ENCODE measurements at places on chromosomes 2 and 18.

GRCh38 chr18:70553936-70554260 lies 265.1 kb downstream of the SOCS6 start:
- no peak for DNase-seq

GRCh38 chr2:141259683-141260082 lies 871.1 kb downstream of the LRP1B start:
- no peak for DNase-seq

DNA sequence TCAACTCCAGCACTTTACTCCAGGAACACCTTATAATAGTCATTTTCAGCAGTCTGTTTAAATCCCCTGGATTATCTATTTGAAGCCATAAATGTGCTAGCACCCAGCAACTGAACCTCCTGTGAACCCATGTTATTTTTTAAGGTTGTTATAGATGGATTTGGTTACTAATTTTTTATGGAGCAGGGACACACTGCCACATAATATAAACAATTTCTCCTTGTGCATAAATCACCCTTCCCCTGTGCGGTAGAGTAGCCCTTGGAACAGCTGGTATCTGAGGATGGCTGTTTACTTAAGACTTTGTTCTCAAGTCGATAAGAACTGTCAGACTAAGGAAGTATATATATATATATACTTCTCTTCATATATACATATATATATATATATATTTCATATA lies 367.4 kb downstream of the EPHA4 start:
- DNase-seq, result no peak

DNA sequence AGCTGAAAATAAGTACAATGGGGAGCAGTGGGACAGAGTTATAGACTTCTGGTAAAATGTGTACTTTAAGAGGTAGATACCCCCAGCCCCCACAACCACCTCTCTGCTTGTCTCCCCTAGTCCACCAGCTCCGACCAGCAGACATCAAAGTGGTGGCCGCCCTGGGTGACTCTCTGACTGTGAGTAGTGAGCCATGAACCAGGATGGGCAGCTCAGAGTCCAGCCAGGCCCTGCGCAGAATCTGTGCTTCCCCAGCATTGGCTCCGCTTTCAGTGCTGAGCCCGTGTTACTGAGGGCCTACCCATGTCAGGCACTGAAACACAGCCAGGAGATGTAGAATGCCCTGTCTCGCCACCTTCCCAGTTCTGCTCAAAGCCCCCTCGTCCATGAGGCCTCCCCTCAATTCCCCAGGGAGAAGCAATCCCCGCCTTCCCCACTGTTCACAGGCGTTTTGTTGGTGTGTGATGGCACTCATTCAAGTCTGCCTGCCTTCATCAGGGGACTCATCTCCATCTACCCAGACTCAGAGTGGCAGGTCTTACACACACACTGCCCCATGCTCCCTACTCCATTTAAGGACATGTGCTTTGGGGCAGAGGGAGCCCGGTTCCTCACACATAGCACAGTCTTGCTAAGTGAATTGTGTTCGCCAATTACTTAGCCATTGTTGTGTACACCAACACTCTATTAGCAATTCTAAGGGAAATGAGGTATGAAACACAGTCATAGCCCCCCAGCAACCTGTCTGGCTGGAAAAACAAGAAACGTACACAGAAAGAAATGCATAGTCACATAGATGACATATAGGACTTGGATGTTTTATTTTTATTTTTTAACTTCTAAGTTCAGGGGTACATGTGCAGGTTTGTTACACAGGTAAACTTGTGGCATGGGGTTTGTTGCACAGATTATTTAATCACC lies 122.6 kb downstream of the PLB1 start:
- DNase-seq, result no peak

GRCh38 chr2:172387361-172387760 lies 40.0 kb upstream of the ITGA6 start:
- no peak for DNase-seq

GRCh38 chr2:207088839-207089238 lies 76.9 kb downstream of the KLF7 start:
- no peak for DNase-seq

DNA sequence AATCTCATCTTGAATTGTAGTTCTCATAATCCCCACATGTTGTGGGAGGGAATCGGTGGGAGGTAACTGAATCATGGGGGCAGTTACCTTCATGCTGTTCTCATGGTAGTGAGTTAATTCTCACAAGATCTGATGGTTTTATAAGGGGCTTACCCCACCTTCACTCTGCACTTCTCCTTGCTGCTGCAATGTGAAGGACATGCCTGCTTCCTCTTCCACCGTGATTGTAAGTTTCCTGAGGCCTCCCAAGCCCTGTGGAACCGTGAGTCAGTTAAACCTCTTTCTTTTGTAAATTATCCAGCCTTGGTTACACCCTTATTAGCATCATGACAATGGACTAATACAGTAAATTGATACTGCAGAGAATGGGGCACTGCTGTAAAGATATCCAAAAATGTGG lies 57.9 kb downstream of the SCN7A start:
- no peak for DNase-seq
